Retinal pigment epithelial cell (primary cell): ENCODE measurements at places on chromosomes 2 and 18.

- DNase-seq = no peak
Measured at GRCh38 chr18:46688853-46689525, 32.0 kb upstream of the LOXHD1 start.

- DNase-seq = no peak
Measured at GRCh38 chr2:14363137-14363536, 269.4 kb upstream of the LRATD1 start.

- DNase-seq = no peak
Measured at GRCh38 chr18:4108016-4108415, 347.1 kb downstream of the DLGAP1 start.

GRCh38 chr2:220469201-220469600, 841.8 kb downstream of the SLC4A3 start:
- no peak for DNase-seq

DNA sequence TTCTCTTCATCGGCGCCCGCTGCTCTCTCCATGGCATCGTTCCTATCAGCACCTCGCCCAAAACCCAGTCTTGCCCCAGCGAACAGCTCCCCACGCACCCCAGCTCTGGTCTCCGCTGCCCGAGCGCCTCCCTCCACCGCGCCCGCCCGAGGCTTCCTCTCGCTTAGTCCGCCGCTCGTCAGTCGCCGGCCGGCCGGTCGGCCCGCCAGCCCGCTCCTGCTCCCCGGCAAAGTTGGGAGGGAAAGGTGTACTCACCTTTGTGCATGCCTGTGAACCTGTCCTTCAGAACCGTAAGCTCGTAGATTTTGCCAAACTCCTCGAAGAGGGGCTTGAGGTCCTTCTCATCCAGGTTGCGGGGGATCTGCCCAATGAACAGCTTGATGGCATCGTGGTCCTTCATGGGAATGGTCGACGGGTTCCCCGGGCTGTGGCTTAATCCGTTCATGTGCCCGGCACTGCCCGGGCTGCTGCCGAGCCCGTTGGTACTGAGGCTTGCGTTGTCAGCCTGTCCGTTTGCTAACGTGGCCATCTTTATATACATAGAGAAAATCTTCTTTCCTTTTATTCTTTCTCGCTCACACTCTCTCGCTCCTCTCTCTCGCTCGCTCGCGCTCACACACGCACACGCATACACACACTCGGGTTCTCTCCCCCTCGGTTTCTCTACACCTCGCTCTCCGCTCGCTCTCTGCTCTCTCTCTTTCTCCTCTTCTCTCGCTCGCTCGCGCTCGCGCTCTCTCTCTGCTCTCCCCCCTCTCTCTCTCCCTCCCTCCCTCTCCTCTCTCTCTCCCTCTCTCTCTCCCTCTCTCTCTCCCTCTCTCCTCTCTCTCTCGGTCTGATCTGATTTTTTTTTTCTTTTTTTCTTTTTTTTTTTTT, at the start of gene CELF4:
TSS of gene CELF4 (minus strand) at position 698 of the 876 bp plus-strand sequence.
- no peak for DNase-seq
